ENCODE measurements at places on chromosomes 4 and X. TPM values are rescaled to one million over a fixed set of nuclear protein-coding genes. Genes with fewer than 3 reads are reported as not detected.
A peak's percentile ranks its signal among the peaks of the same experiment; 100 is the strongest.

GRCh38 chrX:68556036-68556435 lies 57.2 kb downstream of the YIPF6 start:
- DNase-seq = no peak
- no peak overlapping the region for H3K27ac ChIP-seq
- H3K4me3 ChIP-seq = no peak overlapping the region
- no peaks in the 10 kb centered on the region for H3K27me3 ChIP-seq

GRCh38 chr4:127352220-127353113 lies 280.3 kb upstream of the INTU start:
- H3K4me1 ChIP-seq = no peaks in the 10 kb centered on the region
- DNase-seq = no peak

GRCh38 chrX:120749141-120749846 lies 119.4 kb upstream of the C1GALT1C1 start:
- H3K27me3 ChIP-seq = no peaks in the 10 kb centered on the region
- no peaks in the 10 kb centered on the region for H3K36me3 ChIP-seq
- H3K4me1 ChIP-seq = no peaks in the 10 kb centered on the region
- H3K4me3 ChIP-seq = no peak overlapping the region
- DNase-seq = no peak
- H3K27ac ChIP-seq = no peak overlapping the region

DNA sequence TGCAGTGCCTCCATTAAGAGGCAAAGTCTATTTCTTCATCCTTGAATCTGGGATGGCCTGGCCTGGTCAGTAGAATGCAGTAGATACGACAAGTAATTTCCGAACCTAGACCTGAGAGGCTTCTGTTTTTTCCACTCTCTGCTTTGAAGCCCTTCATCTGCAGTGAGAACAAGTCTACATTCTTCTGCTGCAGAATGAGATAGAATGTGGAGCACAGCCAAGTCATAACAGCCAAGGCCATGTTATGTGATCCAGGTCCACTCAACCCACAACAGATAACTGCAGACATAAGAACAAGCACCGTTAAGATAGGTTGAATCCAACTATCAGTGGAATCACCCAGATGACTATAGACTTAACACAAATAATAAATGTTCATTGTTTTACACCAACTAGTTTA lies 1297.7 kb downstream of the C4orf33 start:
- no peak overlapping the region for H3K4me3 ChIP-seq
- no peaks in the 10 kb centered on the region for H3K27me3 ChIP-seq
- H3K27ac ChIP-seq = no peak overlapping the region
- no peaks in the 10 kb centered on the region for H3K36me3 ChIP-seq

GRCh38 chr4:75904076-75904475 lies 1.8 kb upstream of the PPEF2 start:
- H3K27me3 ChIP-seq = no peaks in the 10 kb centered on the region
- no peaks in the 10 kb centered on the region for H3K4me1 ChIP-seq
- no peak overlapping the region for H3K4me3 ChIP-seq
- no peak overlapping the region for H3K27ac ChIP-seq
- no peak for DNase-seq
- H3K36me3 ChIP-seq = no peaks in the 10 kb centered on the region

DNA sequence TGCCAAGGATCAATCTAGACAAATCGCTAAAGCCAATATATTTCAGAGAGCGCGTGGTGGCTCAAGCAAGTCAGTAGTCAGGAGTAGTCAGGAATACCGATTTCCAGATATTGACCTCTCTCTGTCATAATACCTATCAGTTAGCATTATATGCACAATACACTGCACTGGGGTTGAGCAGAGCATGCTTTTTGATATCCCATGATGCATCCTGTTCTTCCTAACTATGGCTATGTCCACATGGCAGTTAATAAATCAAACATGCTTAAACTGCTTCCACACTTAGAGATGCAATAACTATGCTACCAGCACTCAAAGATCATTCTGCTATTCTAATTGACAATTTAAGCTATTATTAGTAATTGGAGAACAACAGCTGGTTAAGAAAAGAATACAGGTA lies 6.2 kb downstream of the BRWD3 start:
- no peaks in the 10 kb centered on the region for H3K36me3 ChIP-seq
- H3K27ac ChIP-seq = no peak overlapping the region
- no peak for DNase-seq

DNA sequence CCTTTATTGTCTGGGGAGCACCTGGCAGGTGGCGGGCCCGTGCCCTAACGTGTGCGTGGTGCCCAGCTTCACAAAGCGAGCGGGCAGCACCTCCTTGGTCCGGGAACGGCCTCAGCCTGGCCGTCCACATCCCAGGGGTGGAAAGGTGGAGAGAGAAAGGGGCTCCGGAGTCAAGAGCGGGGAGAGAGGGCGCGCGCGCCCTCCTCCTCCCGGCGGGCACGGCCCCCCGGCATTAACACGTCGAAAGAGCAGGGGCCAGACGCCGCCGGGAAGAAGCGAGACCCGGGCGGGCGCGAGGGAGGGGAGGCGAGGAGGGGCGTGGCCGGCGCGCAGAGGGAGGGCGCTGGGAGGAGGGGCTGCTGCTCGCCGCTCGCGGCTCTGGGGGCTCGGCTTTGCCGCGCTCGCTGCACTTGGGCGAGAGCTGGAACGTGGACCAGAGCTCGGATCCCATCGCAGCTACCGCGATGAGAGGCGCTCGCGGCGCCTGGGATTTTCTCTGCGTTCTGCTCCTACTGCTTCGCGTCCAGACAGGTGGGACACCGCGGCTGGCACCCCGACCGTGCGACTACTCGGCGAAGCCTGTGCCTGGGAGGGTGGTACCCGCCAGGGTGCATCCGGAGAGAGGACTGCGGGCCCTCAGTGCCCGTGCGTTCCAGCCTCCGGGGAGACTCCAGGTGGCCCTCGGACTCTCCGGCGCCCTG lies at the start of gene KIT:
KIT (plus strand) TSS at position 407 of the 701 bp plus-strand sequence; CDS start at position 465, 58 bp downstream.
- no peak within 1 kb of the TSS for H3K27ac ChIP-seq
- peak within 1 kb of the TSS; percentile 19 for H3K4me3 ChIP-seq
- H3K4me1 ChIP-seq = peaks cover 12% of the 10 kb centered on the region

DNA sequence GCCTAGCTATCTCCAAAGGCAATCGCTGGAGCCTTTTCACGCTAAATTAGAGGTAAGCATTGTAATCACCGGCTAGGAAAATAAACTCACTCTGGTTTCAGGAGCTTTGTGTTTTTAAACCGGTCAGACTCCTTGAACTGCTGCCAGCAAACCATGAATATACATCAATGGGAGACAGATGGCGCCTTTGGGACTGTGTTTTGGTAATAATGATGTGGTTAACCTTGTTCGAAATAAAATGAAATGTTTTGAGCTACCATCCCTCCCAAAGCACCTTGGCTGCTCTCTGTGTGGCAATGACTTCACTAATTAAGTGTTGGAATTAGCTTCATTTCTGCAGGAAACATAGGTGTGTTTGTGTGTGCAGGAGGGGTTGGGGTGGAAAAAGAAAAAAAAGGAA lies 65.3 kb downstream of the CLNK start:
- H3K27ac ChIP-seq = no peak overlapping the region
- no peaks in the 10 kb centered on the region for H3K27me3 ChIP-seq
- H3K36me3 ChIP-seq = no peaks in the 10 kb centered on the region

- H3K4me3 ChIP-seq = no peak overlapping the region
- H3K27me3 ChIP-seq = no peaks in the 10 kb centered on the region
- DNase-seq = no peak
- H3K36me3 ChIP-seq = no peaks in the 10 kb centered on the region
Measured at GRCh38 chrX:107171369-107172102, 34.7 kb downstream of the NUP62CL start.

GRCh38 chr4:151644622-151645021 lies 116.2 kb downstream of the GATB start:
- H3K36me3 ChIP-seq = no peaks in the 10 kb centered on the region
- no peaks in the 10 kb centered on the region for H3K27me3 ChIP-seq
- H3K4me3 ChIP-seq = no peak overlapping the region
- H3K4me1 ChIP-seq = no peaks in the 10 kb centered on the region
- no peak for DNase-seq

GRCh38 chr4:145982791-145983190 lies 44.2 kb upstream of the ZNF827 start:
- DNase-seq = no peak
- H3K4me3 ChIP-seq = no peak overlapping the region
- H3K27ac ChIP-seq = no peak overlapping the region
- no peaks in the 10 kb centered on the region for H3K4me1 ChIP-seq
- H3K27me3 ChIP-seq = no peaks in the 10 kb centered on the region
- H3K36me3 ChIP-seq = no peaks in the 10 kb centered on the region

DNA sequence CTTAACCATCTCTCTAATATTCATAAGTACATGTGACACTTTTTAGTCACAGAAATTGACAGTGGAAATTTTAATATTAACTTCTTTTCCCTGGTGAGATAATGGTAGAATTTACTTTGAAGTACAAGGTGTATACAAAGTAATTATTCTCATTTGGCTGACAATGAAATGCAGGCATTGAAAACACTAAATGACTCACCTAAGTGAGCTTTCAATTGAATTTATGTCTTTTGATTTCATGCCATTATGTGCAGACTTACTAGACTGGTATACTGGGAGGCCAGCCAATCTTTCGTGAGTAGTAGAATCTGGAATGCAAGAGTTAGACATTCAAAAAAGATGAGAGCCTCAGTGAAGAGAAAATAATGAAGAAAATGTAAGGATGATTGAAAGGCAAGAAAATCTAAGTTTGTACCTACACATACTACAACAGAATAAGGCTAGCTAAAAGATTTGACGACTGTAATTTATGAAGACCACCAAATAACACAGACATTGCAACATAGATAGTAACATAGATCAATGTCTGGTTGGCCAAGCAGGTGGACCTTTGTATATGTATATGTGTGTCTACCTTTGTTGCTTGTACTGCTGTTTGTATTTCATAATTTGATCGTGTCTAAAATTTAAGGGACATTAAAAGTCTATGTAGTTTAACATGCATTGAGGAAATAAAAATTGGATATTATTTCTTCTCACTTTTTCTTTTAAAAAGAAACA lies 459.7 kb downstream of the IL15 start:
- H3K4me3 ChIP-seq = no peak overlapping the region
- H3K4me1 ChIP-seq = no peaks in the 10 kb centered on the region
- peak; percentile 44 for DNase-seq
- H3K27ac ChIP-seq = no peak overlapping the region
- no peaks in the 10 kb centered on the region for H3K27me3 ChIP-seq
- H3K36me3 ChIP-seq = no peaks in the 10 kb centered on the region

GRCh38 chrX:80812176-80812575 lies 2.5 kb upstream of the BRWD3 start:
- H3K36me3 ChIP-seq = no peaks in the 10 kb centered on the region
- DNase-seq = peak; percentile 42
- H3K27me3 ChIP-seq = no peaks in the 10 kb centered on the region
- H3K4me1 ChIP-seq = no peaks in the 10 kb centered on the region
- no peak overlapping the region for H3K4me3 ChIP-seq

DNA sequence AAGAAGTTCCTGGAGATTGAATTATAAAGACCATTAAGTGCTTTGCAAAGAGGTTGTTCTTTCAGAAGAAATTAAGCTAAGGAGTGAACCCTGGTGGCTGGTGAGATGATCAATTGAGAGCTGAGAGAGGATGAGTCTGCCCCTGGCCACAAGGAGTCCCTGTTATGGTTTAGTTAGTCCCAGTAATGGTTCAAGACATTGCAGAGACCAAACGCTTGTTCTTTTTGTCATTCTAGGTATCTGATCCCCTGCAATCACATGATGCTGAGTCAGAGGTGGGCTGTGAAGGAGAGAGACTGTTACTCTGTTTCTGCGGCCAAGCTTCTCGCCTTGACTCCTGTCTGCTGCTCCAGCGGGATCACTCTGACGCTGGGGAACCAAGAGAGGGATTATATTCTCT lies 114.5 kb downstream of the GATB start:
- no peaks in the 10 kb centered on the region for H3K4me1 ChIP-seq
- H3K36me3 ChIP-seq = no peaks in the 10 kb centered on the region
- no peak overlapping the region for H3K27ac ChIP-seq
- H3K4me3 ChIP-seq = no peak overlapping the region
- no peaks in the 10 kb centered on the region for H3K27me3 ChIP-seq

- DNase-seq = no peak
- peaks cover 11% of the 10 kb centered on the region for H3K4me1 ChIP-seq
- no peak overlapping the region for H3K27ac ChIP-seq
- H3K4me3 ChIP-seq = no peak overlapping the region
- H3K27me3 ChIP-seq = no peaks in the 10 kb centered on the region
- no peaks in the 10 kb centered on the region for H3K36me3 ChIP-seq
Measured at GRCh38 chr4:94352163-94352562, 9.5 kb upstream of the HPGDS start.

DNA sequence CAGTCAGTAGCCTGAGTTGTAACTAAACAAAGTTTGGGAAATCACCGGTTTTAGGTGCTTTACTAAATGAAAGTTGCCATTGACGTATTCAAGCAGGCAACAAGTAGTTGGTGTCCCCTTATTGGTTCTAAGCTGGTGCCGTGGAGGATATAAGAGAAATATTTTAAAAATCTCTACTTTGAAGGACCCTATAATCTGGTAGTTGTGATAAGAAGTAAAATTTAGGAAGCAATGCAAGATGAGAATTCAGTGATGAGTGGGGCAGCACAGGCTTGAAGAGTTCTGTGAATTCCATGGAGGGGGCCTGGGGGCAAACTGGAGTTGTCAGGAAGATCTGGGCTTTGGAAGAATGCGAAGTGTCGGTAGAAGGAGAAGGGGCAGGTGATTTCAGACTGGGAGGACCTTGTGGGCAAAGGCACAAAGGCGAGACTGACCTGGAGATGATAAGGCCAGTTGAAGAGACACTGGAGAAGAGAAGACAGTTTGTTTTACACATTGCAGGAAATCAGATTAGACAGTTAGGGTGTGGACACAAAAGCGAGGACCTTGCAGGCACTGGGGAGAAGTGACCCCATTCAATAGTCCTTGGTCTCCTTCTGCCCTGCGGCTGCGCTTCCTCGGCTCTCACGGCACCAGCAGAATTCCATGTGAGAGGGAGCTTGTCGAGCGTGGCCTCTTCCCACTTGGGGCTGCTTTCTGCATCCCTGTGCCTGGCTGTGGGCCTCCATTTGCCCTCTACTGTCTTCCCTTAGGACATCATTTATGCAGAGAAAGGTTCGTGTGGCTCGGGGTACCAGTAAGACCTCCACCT lies 1.3 kb downstream of the RHOH start:
- H3K36me3 ChIP-seq = no peaks in the 10 kb centered on the region
- H3K4me1 ChIP-seq = 0 out of 2 replicates have a peak, but pooled peaks cover 5% of the 10 kb centered on the region
- no peak for DNase-seq
- H3K4me3 ChIP-seq = no peak overlapping the region
- no peaks in the 10 kb centered on the region for H3K27me3 ChIP-seq

DNA sequence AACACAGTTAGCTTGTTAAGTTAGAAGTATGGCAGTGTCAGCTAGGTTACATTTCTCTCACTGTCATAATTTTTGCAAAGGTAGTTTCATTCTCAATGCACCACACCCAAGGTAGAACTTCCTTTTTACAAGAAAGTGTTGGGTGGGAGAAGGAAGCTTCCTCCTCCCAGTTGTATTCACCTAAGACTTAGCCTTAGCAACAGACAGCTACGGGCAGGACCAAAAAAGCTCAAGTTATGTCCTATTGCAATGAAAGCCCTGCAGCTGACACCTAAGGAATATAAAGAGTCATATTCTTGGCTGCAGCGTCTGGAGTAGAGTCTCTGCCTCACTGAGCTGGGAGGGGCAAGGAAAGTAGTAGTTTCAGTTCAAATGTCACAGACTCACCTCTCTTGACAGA lies 25.1 kb upstream of the PRDM8 start:
- no peaks in the 10 kb centered on the region for H3K36me3 ChIP-seq
- no peaks in the 10 kb centered on the region for H3K27me3 ChIP-seq
- H3K27ac ChIP-seq = no peak overlapping the region
- H3K4me1 ChIP-seq = peaks cover 10% of the 10 kb centered on the region
- DNase-seq = no peak

NXF2 gene
- total RNA-seq = not detected

CPZ gene
- 130 TPM for total RNA-seq

FRMPD4 gene
- 0.03 TPM for total RNA-seq

GYG2 gene
- 13.0 TPM for total RNA-seq

Data from SJSA1 (cell line).